Lung microvascular endothelial cell (primary cell): ENCODE measurements at places on chromosomes 6 and 20. TPM values are rescaled to one million over a fixed set of nuclear protein-coding genes. Genes with fewer than 3 reads are reported as not detected.

GRCh38 chr20:37980876-37981275 is 52.4 kb downstream of the TTI1 start:
- no peak for DNase-seq

SIRPB2 gene
- total RNA-seq: 0.20 and 0.65 TPM in 2 replicates

GRCh38 chr20:46353500-46354206 is 45.4 kb upstream of the CDH22 start:
- no peak for DNase-seq

- peak; percentile 36 for DNase-seq
Measured at GRCh38 chr6:113594726-113595125, 262.4 kb upstream of the MARCKS start.

GRCh38 chr6:161683400-161683799 is 409.5 kb upstream of the AGPAT4 start:
- no peak for DNase-seq
